ENCODE measurements at places on chromosomes 13 and 19. TPM values are rescaled to one million over a fixed set of nuclear protein-coding genes. Genes with fewer than 3 reads are reported as not detected.

DNA sequence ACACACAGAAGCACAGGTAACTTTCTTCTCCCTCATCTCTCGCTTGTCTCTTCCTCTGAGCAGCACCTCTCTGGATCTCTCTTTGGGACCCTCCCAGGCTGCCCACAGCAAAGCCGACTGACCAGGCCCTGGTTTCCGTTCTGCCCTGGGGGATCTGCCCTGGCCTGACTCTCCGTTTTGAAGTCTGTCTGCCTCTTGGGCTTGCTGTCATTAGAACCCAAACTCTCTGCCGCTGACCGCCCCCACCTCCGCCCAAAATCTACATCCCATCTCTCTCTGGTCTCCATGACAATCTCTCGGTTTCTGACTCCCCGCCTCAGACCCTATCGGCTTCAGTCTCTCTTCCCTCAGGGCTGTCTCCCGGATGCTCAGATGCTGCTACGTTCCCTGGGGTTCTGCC lies 6.9 kb downstream of the KCNC3 start:
- no peak for DNase-seq

DNA sequence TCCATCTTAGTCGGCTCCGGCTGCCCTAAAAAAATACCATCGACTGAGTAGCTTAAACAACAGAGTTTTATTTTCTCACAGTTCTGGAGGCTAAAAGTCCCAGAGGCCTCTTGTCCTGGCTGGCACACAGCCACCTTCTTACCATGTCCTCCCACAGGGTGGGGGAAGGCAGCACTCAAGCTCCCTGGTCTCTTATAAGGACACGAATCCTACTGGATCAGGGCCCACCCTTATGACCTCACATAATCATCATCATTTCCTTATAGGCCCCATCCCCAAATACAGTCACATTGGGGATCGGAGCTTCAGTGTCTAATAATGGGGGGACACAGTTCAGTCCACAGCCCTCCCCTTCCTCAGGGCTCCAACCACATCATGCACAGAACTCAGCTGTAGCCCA lies 2.6 kb upstream of the TUBA3C start:
- no peak for DNase-seq

DNA sequence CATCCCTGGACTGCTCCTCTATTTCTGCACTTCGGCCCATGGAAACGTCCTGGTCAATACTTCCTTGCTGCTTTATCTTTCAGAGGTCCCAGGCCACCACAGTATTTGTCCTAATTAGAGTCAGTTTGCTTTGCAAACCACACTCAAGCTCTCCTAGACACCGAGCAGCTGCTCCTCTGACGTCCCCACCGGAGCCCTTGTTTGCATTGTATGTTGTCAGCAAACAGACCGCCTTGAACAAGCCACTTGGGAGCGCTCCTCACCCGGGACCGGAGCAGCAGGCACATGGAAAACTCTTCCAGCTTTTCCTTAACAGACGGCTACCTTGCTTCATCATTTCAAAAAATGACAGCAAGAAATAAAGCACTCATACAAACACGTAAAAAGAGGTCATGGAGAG lies 51.5 kb upstream of the GTF3A start:
- DNase-seq, result no peak

DNA sequence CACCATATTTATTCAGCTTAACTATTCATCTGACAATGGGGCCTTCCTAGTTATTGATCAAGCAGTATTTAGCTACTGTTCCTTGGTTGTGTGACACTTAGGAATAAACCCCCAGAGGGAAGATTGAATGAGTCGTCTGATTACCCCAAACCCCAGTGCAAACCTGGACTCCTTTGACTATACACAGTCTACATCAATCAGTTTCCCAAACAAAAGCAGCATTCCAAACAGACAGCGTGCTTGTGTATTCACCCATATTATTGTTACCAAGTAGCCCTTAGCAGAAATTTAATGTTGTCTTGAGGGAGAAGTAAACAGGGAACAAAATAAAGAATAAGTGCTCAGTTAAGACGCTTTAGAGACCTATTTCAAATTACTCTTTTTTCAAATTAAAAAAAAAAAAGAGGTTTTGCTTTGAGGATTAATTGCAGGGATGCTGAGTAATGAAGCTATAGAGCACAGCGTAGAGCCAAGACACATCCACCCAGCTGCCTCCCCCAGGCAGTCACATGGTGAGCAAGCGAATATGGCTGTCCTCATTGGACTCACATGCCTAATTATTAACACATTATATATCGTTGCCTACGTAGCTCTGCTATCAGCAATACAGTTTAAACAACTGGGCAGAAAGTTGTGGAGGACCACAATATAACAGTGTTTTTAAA lies 14.7 kb upstream of the B3GLCT start:
- DNase-seq, result no peak

DNA sequence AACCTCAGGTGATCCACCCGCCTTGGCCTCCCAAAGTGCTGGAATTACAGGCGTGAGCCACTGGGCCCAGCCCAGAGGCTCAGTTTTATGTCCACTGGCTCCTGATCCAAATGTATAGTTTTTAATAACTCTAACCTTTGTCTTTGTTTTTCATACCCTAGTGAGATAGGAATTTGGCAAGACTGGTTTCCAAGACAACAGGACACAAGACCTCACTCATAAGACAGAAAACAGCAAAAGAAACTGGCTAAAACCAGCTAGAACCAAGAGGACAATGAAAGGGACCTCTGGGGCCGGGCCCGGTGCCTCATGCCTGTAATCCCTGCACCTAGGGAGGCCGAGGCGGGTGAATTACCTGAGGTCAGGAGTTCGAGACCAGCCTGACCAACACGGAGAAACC lies 27.6 kb downstream of the CPT1C start:
- no peak for DNase-seq

DNA sequence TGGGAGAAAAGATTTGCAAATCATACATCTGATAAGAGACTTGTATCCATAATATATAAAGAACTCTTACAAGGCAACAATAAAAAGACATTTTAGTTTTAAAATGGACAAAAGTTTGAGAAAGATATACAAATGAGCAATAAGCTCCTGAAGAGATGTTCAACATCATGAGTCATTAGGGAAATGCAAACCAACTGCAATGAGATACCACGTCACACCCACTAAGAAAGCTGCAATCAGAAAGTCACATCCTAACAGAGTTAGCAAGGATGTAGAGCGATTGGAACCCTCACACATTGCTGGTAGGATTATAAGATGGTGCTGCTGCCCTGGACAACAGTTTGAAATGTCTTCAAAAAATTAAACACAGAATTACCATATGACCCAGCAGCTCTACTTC lies 50.3 kb downstream of the GSX1 start:
- no peak for DNase-seq

GRCh38 chr13:34349091-34349722 lies 531.3 kb downstream of the RFC3 start:
- DNase-seq, result no peak

The ZNF724 gene
- 13.6 TPM for total RNA-seq

The LGI4 gene
- not detected for total RNA-seq

The NTF4 gene
- not detected for total RNA-seq

The TYROBP gene
- total RNA-seq, result not detected
